ENCODE measurements at places on chromosomes 7 and 10.

DNA sequence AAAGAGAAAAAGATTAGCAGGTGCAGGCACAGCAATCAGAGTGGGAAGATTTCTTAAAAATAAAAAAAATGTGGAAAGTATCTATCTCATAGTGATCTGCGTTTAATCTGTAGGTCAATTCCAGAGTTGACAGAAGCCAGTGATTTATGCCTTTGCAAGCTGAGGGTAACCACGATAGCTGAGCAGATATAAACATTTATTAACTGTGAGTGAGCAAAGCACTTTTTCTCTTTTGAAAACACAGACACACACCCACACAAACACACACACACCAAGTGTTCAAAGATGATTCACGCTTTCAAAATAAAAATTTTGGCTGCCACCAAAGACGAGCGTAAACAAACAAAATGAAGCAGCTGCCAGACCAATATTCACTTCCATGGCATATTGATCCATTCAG lies 243.2 kb upstream of the SLC26A5 start:
- no peak for DNase-seq

GRCh38 chr7:156461881-156462665 lies 178.5 kb upstream of the RNF32 start:
- no peak for DNase-seq

DNA sequence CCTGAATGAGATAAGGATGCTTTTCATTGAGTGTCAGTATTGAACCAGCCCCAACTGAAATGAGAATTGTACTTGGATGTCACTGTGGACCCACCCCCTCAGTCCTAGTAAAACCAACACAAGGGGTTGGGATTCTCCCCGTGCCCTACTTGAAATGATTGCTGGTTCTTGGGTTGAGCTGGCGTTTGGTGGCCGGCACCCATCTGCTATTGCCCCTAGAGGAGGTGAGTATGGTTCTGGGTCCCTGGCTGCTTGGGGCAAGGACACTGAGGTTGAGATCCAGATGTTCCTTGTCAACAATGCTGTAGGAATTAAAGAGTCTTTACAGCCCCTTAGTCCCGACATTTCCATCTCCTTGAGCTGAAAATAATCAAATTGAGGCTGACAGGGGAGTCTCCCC lies 170.0 kb upstream of the ZNF32 start:
- no peak for DNase-seq

GRCh38 chr10:113661332-113661731 lies 2.5 kb downstream of the NRAP start:
- no peak for DNase-seq

DNA sequence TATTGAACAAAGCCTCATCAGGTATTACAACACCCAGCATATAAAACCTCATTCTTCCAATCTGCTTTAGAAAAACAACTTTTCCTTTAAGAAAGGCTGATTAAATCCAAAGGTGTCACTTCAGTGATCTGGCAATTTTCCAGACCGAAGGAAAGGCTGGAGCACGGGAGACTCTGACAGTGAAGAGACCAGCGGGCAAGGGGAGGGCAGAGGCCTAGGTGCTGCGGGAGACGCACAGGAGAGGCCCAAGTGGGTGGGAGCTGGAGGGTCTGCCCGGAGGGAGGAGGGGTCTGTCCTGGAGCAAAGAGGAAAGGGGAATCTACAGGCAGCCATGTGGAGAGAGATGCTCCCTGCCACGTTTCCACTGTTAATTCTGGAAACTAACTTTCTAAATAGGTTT lies 24.3 kb upstream of the PPP2R2D start:
- DNase-seq = no peak

DNA sequence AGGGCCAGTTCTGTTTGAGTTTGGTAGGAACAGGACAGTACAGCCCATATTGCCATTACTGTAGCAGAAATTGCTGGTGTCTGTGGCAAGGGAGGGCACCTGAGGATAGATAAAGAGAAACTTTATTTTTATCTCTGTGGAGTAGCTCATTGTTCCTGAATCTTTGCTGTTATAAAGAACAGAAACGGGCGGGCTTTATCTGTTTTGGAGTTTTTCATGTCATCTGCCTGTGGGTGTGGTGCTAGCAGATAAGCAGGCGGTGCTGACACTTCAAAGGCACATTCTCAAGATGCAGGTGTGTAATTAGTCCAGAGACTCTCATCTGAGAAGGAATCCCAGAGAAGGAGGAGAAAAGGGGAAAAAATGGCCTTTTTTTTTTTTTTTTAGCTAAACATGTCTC lies 11.5 kb downstream of the ZNF273 start:
- DNase-seq = no peak

GRCh38 chr10:121527690-121528089 lies 70.6 kb downstream of the FGFR2 start:
- DNase-seq = no peak

Data from activated T-cell treated with anti-CD3 and anti-CD28 coated beads, Interleukin-2, amount 50 U/mL, for 4 hours (primary cell).